Stimulated activated naive B cell treated with anti-CD40 and anti-IgM and Interleukin-4, amounts not matched to agents 10 μg/mL and 1 μg/mL and 100 μg/mL, for 72 hours (primary cell): ENCODE measurements at places on chromosomes 11 and 22.
A peak's percentile ranks its signal among the peaks of the same experiment; 100 is the strongest.

- DNase-seq = no peak
These were observed 75.2 kb downstream of the TEAD1 start for GRCh38 chr11:12749442-12749841.

DNA sequence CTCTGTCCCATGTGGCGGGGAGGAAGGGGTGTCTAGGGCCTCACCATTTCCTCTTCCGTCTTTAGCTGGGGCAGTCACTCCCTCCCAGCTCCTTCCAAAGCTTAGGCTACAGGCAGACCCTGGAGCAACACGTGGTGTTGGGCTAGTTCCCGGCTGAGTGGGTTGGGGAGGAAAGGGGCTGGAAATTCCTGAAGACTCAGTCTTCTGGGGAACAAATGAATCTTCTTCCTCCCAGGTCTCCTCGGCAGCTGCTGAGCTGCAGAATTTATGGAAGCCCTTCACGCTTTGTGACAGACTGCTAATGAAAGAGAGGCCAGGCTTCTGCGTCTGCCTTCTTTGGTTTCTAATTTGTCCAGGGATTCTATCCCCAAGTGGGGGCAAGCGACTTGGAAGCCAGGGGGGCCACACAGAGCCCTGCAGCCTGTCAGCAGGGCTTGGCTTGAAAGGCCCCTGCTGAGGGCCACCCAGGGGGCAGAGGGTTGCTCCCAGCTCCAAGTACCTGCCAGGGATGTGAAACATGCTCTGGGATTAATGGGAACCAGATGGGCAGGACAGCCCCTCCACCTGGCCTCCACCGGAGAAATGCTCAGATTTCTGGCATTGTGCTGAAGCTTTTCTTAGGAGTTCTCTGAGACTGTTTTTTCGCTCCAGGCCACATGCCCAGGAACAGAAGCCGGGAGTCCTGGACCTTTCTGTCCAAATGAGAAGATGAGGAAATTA, 123.1 kb downstream of the PKNOX2 start:
- no peak for DNase-seq

DNA sequence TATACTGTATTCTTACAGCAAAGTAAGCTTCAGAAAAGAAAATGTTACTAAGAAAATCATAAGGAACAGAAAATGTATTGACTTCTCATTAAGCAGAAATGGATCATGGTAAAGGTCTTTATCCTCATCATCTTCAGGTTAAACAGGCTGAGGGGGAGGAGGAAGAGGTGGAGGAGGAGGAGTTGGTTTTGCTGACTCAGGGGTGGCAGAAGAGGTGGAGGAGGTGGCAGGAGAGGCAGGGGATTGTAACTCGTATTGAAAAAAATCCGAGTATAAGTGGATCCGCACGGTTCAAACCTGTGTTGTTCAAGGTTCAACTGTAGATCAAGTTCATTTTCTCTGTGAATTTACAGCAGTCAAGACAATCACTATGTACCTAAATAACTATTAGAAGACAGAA, 13.0 kb downstream of the GLB1L3 start:
- no peak for DNase-seq

DNA sequence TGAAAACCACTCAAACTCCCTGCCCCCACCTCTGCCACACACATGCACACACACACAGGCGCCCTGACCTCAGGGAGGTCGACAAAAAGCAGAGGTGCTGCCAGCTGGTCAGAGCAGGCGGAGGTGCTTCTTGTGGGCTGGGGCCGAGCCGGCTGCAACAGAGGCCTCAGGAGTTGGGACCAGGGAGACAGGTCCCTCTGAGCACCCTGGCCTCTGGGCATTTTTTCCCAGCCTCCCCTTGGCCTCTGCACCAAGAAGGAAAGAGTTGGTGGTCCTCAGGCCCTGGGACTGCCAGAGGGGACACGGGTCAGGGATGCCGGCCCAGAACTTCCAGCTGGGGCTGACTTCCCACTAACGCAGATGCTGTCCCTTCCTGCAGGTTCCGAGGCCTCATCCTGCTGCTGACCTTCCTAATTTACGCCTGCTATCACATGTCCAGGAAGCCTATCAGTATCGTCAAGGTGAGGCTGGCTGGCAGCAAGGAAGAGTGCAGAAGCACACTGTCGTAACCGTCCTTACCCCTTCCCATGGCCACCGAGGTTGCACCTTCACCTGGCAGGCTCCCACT, 13.4 kb downstream of the SLC37A2 start:
- no peak for DNase-seq

GRCh38 chr11:68947151-68947550, 33.6 kb downstream of the MRGPRD start:
- no peak for DNase-seq

DNA sequence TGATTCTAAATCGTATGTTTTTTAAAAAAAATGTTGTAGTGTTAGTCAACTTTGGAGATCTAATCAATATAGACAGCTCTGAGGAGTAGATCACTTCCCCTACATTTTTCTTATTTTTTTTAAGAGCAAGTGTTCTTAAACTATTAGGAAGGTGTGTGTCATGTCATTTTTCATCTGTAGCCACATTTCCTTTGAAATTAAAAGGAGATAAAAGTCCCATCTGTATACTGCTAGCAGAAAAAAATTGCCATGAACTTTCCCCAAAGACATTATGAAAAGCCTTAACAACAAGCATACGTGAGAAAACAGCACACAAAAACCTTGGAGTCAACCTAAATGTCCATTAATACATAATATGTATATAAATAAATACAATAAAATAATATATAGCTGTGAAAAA, 286.6 kb downstream of the ETS1 start:
- DNase-seq = no peak

DNA sequence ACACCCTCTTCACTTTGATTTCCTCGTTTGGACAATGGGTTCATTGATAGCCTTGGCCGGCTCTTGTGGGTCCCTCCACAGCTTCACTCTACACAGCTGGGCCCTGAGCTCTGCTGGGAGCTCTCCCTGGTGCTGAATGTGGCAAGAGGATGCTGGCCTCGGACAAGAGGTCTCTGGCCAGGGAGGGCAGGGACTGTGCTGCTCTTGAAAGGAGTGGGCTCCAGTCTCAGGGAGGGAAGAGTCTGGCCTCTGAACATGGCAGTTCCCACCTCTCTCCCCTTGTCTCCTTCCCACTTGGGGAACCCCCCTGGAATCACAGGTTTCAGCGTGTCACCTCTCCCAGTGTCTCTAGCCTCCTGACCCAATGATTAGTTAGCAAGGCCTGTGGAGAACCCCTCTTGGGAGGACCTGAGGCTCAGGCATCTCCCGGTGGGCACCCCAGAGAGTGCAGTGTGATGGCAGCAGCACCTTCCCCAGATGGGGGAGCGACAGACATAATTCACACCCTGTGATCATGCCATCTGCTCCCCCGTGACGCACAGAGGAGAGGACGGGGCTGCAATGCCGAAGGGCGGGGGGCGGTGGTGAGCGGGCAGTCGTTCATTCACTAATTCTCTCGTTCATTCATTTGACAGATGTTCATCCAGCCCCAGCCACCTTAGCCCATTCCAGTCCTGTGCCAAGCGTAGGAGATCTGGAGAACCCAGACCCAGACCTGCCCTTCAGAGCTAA, 2.8 kb upstream of the CABP7 start:
- DNase-seq = no peak

DNA sequence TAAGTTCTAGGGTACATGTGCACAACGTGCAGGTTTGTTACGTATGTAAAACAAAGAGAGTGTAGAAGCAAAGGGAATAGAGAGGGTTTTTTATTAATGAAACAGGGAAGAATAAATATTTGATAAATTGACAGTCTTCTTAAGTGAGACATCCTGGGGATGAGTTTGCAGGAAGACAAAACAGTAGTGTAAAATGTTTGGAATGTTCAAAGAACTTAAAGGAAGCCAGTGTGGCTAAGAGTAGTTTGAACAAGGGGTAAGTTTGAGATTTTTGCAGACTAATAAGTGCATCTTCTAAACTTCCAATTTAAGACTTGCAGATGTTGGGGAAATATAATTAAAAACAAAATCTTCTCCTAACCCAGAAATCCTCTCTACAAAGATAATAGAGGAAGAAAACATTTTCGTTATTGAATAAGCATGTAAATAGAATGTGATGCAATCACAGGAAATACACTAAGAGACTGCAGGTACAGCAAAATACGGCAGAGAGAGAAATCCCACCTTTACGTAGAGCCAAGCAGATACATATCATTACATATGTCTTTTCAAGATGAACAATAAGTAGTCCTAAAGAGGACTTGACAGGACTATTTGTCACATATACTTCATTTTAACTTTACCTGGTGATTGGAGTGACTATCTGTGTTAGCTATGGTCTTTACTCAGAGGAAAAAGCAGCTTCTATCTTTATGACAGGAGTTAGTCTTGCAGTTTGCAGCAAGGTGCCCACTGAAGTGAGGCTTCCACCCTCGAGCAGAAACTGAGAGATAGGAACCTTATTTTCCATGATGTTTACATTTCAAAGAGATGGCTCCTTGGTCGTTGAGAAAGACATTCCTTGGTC, 402.1 kb downstream of the CNTN5 start:
- no peak for DNase-seq

DNA sequence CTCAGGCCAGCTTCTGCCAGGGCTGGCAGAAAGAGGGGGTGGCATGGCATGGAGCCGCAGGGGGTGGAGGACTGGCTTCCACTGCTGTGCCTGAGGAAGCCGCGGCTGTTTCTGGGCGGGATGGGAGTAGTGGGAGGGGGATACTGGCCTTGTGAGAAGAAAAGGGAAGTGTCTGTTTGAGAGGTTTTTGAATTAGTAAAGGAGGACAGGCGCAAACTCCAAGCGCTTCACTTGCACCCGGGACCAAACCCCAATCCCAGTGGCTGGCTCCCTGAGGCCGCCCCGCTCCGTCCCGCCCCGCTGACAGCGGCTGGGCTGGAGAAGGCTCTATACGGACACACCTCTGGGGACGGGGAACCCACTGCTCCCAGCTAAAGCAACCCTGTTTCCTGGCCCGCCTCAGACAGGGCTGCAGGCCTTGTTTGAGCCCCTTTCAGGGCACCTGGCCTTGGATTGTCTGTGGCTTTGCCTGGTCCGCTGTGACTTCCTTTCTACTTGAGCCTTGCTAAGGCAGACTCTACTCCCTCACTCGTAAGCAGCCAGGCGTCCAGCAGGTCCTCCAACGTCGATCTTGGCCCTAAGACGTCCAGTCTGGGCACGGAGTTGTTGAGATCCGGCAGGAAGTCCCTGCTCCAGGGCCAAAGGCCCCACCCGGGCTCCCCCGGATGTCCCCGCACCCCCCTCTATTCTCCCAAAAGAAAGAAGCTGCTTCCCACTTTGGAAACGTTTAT, 2.2 kb downstream of the APOA1 start:
- DNase-seq = no peak

DNA sequence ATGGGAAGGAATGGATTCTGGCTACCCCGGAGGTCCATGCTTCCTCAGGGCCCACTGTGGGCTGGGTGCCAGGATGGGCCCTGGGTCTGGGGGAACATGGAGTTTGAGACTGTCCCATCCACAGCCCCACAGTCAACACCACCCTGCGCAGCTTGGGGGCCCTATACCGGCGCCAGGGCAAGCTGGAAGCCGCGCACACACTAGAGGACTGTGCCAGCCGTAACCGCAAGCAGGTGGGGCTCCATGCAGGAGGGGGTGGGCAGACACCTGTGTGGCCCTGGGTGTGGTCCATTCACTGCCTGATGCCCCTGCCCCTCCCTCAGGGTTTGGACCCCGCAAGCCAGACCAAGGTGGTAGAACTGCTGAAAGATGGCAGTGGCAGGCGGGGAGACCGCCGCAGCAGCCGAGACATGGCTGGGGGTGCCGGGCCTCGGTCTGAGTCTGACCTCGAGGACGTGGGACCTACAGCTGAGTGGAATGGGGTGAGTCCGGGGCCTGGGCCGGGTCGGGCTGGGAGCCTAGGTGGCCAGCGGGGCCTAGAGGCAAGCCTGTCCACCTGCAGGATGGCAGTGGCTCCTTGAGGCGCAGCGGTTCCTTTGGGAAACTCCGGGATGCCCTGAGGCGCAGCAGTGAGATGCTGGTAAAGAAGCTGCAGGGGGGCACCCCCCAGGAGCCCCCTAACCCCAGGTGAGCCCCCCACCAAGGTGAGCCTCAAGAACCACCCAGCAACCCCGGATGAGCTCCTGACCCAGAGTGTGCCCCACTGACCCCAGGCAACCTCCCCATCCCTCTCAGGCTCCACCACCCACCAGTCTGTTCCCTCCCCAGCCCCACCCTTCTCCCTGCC, 2.7 kb upstream of the RAB1B start:
- DNase-seq = no peak

DNA sequence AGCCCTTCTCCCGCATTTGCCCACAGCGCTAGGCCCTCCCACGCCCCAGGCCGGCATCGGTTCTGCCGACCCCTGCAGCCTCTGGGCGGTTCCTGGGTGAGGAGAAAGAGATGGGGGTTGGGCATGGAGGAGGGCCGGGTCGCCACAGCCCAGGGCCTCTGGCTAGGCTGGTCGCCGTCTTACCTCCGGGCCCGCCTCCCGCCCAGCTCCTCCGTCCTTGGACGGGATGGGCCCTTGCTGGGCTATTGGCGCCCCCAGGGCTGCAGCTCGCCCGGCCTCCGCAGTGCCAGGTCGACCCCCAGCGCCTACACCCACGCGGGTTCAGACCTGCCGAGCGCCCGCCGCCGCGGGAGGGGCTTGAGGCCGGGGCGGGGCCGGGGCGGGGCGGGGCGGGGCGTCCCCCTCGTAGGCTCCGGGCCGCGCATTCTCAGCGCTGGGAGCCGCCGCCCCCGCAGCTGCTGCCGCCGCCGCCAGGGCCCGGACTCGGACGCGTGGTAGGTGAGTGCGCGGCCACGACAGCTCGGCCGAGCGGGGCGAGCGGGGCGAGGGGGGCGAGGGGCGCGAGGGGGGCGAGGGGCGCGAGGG, at the start of gene CD151:
TSS of gene CD151 (plus strand) at position 424 of the 585 bp plus-strand sequence. CDS start 3,118 bp downstream, outside the sequence.
- no peak for DNase-seq

- peak; percentile 48 for DNase-seq
These were observed 9.8 kb upstream of the FAM111B start for GRCh38 chr11:59097113-59097708.

GRCh38 chr22:32544953-32545558, 70.4 kb downstream of the FBXO7 start:
- DNase-seq = no peak

- DNase-seq = no peak
These were observed 16.5 kb upstream of the MEN1 start for GRCh38 chr11:64826578-64827450.

- no peak for DNase-seq
These were observed 24.8 kb downstream of the PTPRJ start for GRCh38 chr11:48005136-48005535.

DNA sequence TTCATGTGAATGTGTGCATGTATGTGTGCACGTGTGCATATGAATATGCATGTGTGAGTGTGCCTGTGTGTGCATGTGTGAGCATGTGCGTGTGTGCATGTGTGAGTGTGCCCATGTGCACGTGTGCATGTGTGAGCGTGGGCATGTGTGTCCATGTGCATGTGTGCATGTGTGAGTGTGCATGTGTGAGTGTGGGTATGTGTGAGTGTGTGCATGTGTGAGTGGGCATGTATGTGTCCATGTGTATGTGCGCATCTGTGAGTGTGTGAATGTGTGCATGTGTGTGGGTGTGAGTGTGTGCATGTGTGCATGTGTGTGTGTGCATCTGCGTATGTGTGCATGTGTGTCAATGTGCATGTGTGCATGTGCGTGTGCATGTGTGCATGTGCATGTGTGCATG, 94.7 kb downstream of the ST3GAL4 start:
- DNase-seq = no peak

GRCh38 chr22:48301421-48301820, 1526.3 kb downstream of the BRD1 start:
- no peak for DNase-seq

GRCh38 chr11:121757480-121758125, 304.8 kb upstream of the SORL1-AS1 start:
- no peak for DNase-seq

GRCh38 chr11:64355078-64355940, 3.7 kb upstream of the RPS6KA4 start:
- peak; percentile 58 for DNase-seq
